ENCODE measurements at places on chromosomes 2 and 18.

- no peak for DNase-seq
These were observed 167.2 kb downstream of the FBXO15 start for GRCh38 chr18:73980289-73980979.

DNA sequence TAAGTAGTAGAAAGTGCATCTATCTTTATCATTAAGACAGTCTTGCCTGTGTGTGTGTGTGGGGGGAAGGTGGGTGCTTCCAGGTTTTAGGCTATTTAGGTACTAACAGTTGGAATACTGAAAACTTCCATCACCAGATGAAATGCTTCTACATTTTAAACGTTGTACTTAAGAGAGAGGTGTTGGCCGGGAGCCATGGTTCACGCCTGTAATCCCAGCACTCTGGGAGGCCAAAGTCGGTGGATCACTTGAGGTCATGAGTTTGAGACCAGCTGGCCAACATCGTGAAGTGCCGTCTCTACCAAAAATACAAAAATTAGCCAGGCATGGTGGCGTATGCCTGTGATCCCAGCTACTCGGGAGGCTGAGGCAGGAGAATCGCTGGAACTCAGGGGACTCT lies 4.0 kb downstream of the NETO1 start:
- no peak for DNase-seq

- no peak for DNase-seq
These were observed 51.8 kb downstream of the CPO start for GRCh38 chr2:206991070-206991469.

GRCh38 chr18:47274961-47275360 lies 23.5 kb upstream of the SKOR2 start:
- DNase-seq: no peak

GRCh38 chr2:9406529-9407362 lies 16.6 kb downstream of the ITGB1BP1 start:
- no peak for DNase-seq

GRCh38 chr2:219416938-219417337 lies 1.2 kb upstream of the DES start:
- DNase-seq: no peak

GRCh38 chr2:94986392-94986963 lies 39.0 kb upstream of the MAL start:
- no peak for DNase-seq

GRCh38 chr2:16081316-16082200 lies 141.2 kb downstream of the MYCN start:
- no peak for DNase-seq

DNA sequence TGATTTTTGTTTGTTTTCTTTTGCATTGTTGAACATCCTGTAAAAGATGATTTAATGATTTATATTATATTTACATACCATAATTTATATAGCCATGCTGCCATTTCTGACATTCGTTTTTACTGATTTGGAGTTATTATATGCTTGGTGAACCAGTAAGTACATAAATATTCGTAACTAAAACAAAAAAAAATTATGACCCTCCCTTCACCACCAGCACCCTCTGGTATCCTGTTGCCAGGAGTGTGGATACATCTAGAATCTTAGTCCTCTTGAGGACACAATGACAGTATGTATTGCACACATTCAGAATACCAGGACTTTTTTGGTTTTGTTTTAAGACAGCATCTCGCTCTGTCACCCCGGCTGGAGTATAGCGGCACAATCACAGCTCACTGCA lies 43.9 kb upstream of the B3GNT7 start:
- DNase-seq: no peak

GRCh38 chr18:3219631-3220335 lies at the start of gene MYOM1:
Gene MYOM1 (minus strand): TSS chr18:3219968. CDS start chr18:3215223, 4,745 bp downstream.
- DNase-seq: no peak

DNA sequence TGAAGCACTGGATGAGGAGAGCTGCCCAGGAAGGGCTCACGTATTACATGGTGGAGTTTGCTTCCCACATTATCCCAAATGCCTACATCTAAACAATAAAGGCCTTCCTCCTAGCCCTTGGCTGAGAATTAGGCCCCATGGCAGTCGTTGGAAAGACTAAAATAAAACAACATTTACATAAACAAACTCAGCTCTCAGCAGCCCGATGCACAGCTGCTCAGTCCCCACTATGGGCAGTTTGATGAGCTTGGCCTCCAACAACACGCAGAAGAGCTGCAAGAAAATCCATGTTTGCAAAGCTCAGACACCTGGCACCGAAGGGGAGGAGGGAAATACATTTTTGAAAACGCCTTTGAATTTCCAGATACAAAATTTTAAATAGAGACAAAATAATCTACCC lies 352.4 kb downstream of the EIPR1 start:
- no peak for DNase-seq

GRCh38 chr2:52594026-52594425 lies 1173.6 kb upstream of the CHAC2 start:
- DNase-seq: no peak

DNA sequence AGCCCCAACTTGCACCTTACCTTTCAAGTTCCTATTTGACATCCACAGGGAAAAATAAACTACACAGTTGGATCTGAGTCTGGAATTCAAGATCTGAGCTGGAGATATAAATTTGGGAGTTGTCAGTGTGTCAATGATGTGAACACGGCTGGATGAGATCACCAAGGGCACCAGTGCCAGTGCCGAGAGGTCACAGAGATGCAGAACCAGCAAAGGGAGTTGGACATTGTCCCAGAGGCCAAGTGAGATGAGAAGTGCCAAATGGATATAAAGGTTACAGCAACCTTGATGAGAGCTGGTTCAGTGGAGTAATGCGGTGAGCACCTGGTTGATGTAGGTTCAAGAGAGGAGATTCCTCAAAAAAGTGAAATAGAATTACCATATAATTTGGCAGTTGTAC lies 24.8 kb downstream of the LRRFIP1 start:
- no peak for DNase-seq

DNA sequence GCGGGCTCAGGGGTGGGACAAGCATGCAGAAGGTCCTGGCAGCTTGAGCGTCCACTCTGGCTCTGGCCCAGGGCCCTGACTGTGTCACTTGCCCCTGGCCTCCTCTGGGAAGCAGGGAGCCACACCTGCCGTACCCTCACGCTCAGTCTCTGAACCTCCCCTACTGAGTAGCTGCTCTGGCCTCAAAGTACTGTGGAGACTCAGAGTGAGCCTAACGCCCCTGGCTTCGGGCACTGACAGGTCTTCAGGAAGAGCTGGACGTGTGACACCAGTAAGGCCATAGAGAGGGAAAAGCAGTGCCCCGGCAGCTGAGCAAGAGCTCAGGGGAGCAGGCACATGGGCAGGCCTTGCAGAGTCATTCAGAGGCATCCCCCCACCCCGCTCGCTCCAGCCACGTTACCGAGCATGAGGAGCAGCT lies 73.3 kb downstream of the SFXN5 start:
- DNase-seq: no peak

GRCh38 chr2:98445683-98446581 lies 1.3 kb downstream of the INPP4A start:
- DNase-seq: no peak

- DNase-seq: no peak
These were observed 39.1 kb upstream of the DLX1 start for GRCh38 chr2:172046080-172046678.

All from stimulated activated CD8-positive, alpha-beta memory T cell treated with anti-CD3 and anti-CD28 coated beads, Interleukin-4, amount 100 ng/mL, for 4 hours (primary cell).